Suprapubic skin (tissue), 4 donors: ENCODE measurements at places on chromosomes 3 and 15.

- no peak for DNase-seq
Measured at GRCh38 chr3:4786431-4786830, 192.8 kb upstream of the BHLHE40 start.

GRCh38 chr3:190709351-190709773 is 153.1 kb downstream of the GMNC start:
- no peak for DNase-seq

- peak; percentile 11 for DNase-seq
Measured at GRCh38 chr3:141083836-141084649, 32.9 kb downstream of the SPSB4 start.

DNA sequence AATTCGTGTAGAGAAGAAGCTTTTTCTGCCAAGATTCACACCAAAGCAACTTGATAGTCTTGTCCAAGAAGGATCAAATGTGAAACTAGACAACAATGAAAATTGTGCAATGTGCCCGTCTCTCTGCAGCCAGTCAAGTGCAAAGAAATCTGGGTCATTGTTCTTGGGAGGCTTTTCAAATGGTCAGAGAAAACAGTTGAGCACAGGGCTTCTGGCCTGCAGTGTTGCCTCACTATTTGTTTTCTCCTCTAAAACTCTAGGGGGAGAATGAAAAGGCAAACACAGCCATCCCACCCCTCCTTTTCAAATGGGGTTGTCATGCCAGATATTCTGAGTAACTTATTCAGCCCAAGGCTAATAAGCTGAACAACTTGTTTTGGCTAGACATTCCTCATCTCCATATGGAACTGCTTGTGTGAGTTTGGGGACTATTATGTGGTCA is 417.6 kb upstream of the CDIN1 start:
- DNase-seq, result peak; percentile 66

DNA sequence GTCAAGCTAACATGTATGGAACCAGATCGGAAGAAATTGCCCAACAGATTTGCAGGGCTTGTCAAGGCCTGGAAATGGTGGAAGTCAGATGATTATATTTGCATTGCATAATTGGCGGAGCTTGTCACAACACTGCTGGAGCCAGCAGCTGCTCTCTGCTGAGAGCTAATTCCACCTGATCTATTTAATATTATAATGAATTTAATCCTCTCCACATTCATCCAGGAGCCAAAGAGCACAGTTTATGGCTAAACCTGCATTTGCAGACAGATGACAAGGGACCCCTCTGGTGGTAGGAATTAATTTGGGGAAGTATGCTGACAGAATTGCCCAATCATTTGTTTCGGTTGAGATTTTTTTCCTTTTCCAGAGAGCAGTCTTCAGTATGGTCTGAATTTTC is 730.2 kb downstream of the TUSC7 start:
- no peak for DNase-seq

GRCh38 chr15:85004550-85004949 is 22.9 kb downstream of the PDE8A start:
- no peak for DNase-seq

DNA sequence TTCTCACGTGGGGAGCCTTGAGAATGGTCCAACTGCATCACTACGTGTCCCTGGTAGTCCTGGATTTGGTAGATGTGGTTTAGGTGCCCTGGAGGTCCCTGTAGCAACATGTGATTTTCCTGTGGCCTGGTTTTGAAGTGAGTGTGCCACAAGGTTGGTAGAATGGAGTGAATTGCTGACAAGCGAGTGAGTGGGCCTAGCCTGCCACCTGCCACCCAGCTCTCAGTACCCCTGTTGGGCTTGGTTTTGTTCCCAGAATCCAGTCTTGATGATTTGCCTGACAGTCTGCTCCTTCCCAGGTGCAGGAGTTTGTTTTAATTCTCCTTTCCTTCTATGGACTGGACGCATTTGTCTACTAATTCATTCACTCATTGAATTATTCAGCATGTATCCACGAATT is 19.4 kb downstream of the RPLP1 start:
- DNase-seq, result peak; percentile 7

DNA sequence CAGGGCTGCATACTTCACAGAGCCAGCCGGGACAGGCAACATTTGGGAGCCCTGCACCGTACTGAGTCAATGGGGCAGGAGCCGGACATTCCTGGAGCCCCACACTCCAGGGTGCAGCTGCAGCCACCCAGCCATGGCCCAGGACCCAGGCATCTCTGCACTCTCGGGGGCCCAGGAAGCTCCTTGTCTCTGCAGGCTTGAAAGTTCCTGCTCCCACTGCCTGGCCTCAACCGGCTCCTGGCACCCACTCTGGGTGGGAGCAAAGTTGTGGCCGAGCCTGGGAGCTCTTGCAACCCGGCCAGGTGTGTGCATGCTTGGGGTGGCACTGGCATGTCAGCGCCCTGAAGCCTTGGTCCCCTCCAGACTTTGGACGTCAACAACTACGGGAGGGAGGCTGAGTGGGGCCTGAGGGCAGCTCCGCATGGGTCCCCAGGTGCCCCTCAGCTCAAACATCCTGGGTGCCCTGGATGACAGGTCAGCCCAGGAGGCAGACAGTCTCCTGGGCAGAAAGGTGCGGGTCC is 833.5 kb upstream of the CADM2 start:
- DNase-seq, result no peak

DNA sequence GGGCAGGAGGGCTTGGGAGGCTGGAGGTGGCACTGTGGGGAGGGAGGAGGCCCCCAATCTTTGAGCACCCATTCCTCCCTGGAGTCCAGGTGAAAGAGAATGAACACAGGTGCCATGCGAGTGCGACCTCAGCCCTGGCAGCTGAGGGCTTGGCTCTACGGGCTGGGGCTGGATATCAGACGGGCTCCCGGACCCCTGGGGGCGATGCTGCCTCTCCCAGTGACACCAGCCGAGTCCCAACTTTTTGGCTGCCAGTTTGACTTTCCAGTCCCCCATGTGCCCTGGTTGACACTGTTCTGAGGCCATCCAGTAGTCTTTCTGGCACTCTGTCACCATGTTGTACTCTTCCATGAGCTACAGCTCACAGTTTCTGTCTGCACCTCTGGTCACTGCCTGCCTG is 1.2 kb downstream of the VILL start:
- DNase-seq, result peak; percentile 45

DNA sequence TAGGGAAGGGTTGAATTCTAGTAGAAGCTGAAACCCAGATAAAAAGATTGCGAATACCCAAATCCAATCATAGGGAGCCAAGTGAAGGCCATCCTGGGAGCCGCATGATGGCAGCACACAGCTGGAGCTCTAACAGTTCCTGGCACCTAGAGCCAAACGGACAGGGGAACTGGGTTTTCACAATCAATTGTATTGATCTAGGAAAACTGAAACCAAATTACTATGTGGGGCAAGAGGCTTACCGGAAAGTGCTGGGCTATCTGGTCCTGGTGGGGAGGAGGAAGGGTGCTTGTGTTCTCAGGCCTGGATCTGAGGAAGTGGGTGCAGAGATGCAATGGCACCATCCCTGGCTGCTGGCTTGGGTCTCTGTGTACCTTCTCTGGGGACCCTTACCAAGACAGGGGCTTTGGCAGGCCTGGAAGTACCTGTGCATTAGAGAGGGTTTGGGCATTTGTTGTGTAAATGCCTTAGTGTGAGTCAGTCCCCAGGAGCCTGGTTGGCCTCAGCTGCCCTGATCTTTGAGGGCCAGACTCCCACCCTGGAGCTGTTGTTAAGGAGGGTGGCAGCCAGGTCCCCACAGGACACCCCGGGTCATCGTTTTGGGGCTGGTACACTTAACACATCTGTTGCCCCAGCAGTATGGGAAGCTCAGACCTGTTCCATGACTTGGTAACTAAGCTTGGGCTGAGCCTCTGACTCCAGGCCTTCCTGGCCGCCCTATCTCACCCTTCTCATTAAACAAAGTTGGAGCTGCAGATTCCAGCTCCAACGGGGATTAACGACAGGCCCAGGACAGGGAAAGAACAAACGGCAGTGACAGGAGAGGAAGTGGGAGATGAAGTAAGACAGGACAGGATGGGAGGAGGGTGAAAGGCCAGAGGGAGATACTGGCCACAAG is 8.9 kb upstream of the FURIN start:
- DNase-seq, result no peak

GRCh38 chr15:74278207-74278606 is 42.1 kb downstream of the CCDC33 start:
- no peak for DNase-seq

GRCh38 chr3:146277953-146278631 is 27.2 kb upstream of the PLSCR4 start:
- DNase-seq, result no peak

DNA sequence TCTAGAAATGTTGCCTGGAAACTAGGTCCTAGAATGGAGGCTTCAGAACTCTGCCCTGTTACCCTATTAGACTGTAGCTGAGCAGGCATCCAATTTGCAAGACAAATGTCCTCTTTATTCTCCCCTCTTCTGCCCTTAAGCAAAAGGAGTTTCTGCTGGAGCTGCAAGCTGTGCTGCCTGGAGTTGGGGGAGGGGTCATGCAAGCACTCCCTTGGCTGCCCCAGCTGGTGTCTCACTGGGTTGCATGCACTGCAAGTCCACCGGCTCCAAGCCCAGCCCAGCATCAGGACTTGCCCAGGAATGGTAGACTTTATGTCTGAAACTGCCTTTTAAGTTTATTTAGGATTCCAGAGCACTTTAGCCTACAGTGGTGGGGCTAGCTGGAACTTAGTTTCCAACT is 15.7 kb upstream of the RBP2 start:
- no peak for DNase-seq

- DNase-seq, result no peak
Measured at GRCh38 chr3:170232266-170232665, 10.0 kb downstream of the PRKCI start.
